ENCODE measurements at places on chromosomes 7 and 10.

DNA sequence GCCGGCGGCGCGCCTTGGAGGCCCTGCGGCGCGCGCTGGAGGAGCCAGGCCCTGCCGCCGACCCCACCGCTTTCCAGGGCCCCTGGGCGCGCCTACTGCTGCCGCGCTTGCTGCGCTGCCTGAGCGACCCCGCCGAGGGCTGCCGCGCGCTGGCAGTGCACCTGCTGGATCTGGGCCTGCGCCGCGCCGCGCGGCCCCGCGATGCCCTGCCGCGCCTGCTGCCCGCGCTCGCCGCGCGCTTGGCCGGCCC, 280 bp downstream of the DNAAF5 start:
- DNase-seq = no peak

DNA sequence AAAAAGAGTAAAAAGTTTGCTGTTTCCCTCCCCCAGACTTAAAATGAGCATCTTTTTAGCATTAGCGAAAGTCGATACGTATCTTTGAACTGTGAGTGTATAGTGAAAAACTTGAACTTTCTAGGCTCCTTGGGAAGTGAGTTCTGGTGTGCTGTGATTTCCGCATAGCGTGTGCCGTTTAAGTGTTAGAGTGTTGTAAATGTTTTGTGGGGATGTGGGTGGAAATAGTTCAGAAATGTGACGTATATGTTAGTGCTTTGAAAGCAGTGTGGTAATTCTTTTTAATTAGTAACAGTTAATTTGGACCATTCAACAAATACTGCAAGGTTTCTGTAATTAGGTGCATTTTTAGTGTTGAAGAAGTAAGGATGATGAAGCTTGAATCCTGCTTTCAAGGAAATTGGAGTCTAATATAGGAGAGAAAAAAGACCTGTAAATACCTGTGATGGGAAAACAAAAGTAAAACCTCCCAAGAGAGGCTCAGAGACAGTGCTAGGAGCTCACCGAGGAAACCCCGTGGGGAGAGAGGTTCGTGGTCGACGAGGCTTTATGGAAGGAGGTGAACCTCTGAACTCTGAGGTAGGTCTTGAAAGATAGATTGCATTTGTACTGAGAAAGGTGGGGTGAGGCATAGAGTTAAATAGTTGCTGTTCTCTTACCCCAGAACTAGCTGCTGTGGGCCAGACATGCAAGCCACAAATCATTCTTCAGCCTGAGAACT, 40.8 kb downstream of the RBM33 start:
- DNase-seq = no peak

DNA sequence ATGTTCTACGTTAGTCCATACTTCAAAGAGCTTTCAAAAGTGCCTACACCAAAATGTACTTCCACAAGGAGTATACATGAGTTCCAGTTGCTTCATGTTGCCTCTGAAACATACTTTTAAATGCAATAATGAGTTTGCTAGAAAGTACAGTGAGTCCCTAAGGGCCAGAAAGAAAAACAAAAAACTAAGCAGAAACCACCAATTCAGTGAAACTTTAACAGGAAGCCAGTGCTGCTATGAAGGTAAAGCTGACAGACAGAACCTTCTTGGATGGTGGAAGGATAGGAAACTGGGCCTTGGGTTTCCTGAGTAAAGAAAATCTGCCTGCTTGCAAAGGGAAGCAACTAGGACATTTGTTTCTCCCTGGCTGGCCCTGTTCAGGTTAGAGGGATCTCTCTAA, 104.2 kb downstream of the CTTNBP2 start:
- no peak for DNase-seq

DNA sequence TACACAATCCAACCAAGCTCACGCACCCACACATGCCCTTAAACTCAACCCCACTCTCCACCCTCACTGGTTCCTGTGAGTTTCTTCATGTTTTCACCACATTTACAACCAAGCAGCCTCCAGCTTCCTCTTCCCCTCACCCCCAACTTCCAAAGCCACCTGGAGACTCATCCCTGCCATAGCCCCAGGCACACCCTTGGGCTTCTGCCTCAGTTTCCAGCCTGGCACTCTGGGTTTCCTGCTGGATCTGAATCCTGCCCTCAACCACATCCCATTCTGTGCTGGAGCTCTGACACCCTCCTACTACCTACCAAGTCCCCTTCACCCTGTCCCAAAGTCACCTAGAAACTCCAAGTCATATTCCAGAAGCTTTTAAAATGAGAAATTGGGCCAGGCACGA, 29.4 kb downstream of the CCDC3 start:
- DNase-seq = no peak

DNA sequence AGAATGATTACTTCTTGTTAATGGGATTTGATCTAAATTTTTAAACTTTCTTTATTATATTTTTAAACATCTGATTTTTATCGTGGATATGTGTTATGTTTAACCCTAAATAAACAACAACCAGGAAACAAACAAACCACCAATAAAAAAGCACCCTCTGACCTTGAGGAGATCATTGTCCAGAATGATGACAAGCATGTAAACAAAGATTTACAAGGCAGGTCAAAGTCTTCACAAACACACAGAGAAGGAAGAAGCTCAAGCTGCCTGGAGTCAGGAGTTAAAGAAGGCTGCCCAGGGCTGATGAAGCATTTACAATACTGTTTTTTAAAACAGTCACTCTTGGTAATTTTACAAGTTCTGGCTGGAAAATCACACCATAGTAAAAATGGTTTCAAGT, 31.0 kb upstream of the EGFR start:
- DNase-seq = no peak
